Stimulated activated CD4-positive, alpha-beta T cell treated with anti-CD3 and anti-CD28 coated beads, Interleukin-4, amount 100 ng/mL, for 24 hours (primary cell): ENCODE measurements at places on chromosomes 1 and 21.

DNA sequence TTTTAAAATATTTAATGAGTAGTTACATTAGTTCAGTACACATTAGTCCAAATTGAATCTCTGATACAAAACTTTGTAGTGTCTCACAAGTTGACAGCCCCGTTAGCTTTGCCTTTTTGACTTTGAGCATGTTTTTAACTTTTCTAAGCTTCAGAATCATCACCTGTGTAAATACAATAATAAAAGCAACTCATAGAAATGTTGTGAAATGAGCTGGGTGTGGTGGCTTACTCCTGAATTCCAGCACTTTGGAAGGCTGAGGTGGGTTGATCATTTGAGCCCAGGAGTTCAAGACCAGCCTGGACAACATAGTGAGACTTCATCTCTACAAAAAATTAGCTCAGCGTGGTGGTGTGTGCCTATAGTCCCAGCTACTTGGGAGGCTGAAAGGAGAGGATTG, 11.1 kb downstream of the RRP15 start:
- no peak for DNase-seq

GRCh38 chr1:201450721-201451291, 18.2 kb downstream of the PHLDA3 start:
- DNase-seq: no peak

- no peak for DNase-seq
Observed at GRCh38 chr1:82778612-82779011, 977.9 kb downstream of the ADGRL2 start.

GRCh38 chr1:29474274-29475244, 238.2 kb downstream of the PTPRU start:
- DNase-seq: no peak

DNA sequence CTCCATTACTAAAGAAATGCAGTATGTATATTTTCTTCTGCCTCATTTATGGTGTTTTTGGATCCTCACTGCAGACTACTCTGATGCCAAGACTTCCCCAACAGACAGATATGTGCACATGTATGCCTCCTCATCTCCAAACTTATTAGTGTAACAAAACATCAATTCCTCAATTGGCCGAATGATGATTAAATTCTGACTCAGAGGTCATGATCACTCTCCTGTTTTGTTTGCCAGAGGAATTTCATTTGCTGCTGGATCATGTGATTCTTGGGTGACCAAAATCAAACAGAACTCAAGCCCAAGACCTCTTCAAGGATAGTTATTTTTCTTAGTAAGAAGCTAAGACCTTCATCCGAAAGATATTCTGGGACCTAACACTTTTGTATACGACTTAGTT, 227.6 kb downstream of the LMO4 start:
- no peak for DNase-seq

DNA sequence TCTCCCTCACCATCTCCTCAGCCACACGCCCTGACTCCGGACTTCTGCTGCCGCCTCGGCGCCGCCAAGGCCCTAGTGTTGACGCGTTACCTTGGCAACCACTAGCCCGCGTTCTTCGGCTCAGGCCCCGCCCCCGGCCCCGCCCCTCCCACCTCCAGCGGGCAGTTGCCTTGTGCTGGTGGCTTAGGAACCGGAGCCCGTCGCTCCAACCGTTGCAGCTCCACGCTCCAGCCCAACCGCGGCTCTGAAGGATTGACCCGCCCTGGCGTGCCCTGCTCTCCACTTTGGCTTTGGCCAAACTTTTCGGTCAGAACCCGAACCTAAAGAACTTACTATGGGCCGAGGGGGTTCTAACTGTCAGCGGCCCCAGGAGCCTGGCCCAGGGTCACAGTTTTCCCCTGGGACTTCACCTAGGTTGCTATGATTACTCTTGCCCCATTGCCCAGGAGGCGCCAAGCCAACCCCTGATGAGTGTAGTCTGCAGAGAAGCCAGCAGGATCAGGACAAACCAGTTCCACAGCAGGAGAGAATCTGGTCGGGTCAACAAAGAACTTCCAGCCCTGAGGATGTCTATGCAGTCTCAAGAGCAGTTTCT, at the start of gene CFAP45:
CFAP45 (minus strand) TSS at position 80 of the 595 bp plus-strand sequence; CDS start at position 13, 67 bp downstream.
- DNase-seq: no peak

DNA sequence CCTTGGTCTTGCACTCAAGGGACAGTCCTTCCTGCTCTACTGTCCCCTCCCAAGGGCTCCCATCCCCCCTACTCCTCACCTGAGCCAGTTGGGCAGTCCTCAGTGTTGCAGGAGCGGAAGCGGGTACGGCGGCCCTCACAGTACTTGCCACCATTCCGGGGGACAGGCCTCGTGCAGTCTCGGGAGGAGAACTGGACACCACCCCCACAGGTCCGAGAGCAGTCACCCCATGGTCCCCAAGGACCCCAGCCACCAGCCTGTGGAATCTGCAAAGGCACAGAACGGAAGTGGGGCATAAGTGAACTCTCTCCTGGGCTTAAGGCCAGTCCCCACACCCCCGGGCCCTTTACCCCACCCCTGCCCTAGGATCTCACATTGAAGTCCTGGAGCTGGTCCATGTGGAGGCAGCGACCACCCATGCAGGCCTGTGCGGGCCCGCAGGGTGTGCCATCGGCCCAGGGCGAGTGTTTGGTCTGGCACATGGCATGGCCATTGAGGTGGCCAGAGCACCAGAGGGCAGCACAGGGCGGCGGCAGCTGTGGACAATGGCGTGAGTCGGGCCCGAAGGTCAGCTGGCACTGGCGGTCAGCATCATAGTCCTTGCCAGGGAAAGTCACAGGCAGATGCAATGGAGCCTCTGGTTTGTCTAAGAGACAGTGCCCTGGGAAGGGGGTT, 5.2 kb downstream of the ADAMTS4 start:
- DNase-seq: no peak

GRCh38 chr1:177794376-177794991, 175.4 kb downstream of the SEC16B start:
- no peak for DNase-seq

DNA sequence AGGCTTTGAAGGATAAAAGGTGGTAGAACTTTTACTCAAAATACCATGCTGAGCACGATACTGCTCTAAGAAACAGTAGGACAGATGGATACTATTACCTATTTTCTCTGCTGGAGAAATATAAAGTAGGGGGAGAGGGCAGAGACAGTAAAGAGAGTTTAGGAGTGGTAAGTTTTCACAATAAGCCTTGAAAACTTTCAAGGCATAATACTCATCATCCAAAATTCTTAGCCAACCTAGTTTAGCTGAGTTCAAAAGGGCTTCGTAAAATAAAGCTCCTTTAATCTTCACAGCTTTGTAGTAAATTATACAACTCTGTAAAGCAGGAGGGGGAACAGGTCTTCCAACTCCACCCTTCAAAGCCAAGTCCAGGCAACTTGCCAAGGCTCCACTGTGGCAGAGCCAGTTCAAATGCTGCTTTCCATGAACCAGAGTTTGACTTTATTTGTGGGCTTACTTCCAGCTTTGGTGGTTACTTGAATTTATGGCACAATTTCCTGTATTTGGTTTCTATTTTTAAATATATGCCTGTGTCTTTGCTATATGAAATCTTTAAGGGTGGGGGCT, 15.5 kb downstream of the TEX38 start:
- DNase-seq: no peak

- no peak for DNase-seq
Observed at GRCh38 chr1:76303340-76303717, 228.8 kb downstream of the ST6GALNAC3 start.

DNA sequence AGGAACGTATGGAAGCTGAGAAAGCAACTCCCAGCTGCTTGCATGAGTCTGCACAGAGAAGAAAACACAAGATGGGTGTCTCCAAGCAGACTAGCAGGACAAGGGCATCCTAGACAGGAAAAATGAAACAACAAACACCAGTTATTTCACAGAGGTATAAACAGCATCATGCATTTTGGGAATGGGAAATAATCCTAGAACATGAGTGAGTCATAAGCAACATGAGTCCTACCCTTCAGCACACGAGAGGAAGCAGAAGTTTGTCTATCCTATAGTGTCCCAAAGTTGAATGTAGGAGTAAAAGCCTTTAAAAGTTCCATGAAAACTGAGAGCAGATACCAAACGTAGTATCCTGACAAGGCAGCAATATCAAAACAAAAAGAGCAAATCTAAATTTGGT, 11.3 kb upstream of the FRRS1 start:
- DNase-seq: no peak

DNA sequence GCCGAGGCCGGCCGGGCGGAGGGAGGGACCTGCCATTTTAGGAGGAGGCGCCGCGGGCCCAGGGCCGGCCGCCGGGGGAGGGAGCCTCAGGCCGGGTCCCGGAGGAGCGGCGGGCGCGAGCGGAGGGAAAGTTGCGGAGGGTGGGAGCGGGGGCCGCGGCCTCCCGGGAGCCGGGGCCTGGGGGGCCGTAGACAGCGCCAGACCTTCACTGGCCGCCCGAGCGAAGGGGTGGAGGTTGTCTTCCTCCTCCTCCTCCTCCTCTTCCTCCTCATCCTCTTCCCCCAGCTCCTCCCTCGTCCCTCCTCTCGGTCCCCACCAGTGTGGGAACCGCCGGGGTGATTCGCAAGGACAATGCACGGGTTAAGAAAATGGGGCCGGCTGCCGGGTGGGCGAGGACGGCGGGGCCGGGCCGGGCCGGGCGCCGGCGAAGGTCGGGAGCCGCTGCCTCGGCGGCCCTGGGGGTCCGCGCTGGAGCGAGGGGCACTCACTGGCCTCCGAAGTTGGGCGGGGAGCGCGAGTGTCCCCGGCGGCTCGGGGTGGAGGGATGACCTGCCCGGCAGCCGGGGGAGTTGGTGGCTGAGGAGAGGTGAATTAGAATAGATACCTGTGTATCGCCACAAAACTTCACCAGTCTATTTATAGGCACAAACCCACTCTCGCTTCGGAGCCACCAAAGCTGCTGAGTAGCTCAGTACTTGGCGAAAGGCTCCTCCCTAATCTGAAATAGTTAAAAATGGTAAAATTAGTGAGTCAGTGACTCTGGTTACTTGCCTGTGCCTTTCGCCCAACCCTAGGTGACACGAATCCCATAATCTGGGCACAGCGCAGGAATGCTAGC, 1.3 kb downstream of the DYRK1A start:
- DNase-seq: peak; percentile 45

DNA sequence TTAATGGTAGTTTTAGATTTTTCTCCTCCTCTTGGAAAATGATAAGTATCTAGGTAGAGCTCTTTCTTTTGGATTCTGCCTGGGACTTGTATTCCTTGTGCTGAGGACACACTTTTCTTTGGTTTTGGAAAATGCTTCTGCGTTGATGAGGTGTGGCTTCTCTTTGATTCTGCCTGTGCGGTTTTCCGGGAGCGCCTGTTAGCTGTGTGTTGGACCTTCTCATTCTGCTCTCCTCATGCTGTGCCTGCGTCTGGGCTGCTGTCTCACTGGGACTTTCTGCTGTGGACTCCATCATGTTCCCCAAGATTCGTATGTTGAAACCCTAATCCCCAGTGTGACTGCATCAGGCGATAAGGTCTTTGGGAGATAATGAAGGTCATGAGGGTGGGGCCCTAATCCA, 21.0 kb downstream of the C1orf174 start:
- DNase-seq: no peak

GRCh38 chr1:8555582-8555981, 237.7 kb downstream of the SLC45A1 start:
- DNase-seq: no peak

- no peak for DNase-seq
Observed at GRCh38 chr1:84836145-84836544, 56.9 kb downstream of the LPAR3 start.

DNA sequence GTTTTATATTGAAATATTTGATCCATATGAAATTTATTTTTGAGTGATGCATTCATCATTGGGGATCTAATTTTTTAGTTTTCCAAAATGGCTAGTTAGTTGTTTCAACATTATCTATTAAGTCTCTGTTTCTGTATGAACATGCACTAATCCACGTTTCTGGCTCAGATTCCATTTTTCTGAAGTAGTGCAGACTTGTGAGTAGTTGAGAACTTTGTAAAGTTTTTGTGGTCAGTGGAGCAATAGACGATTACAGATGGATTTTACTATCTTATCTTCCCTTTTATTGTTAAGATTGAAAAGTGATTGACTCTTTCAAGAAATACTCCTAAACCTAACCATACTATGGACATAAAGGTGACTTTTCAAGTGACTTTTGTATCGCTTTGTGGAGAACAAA, 16.7 kb downstream of the SOAT1 start:
- DNase-seq: no peak

DNA sequence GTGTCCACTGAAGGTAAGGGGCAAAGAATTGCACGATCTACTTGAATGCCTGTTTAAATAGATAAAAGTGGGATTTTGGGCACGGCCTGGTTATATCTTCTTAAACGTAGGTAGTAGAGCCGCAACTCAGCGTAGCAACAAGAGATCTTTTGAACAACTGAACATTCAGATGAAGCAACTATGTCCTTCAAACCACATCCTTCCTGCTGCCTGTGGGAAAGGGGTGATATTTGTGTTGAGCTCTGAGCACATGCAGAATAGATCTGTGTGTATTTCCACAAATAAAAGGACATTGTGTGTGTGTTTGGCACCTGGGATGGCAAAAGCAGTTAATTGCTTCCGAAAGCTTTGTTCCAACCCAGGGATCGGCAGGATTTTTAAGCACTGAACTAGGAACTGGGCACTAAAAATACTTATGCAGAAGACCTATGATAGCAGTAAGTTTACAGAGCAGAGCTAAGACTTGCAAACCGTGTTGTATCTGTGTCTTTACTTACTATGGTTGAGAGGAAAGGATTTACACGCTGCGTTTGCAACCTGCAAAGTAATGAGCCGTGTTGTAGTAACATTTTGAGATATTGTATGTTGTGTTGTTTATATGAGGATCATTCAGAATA, 333.4 kb downstream of the CHRM3 start:
- peak; percentile 49 for DNase-seq

DNA sequence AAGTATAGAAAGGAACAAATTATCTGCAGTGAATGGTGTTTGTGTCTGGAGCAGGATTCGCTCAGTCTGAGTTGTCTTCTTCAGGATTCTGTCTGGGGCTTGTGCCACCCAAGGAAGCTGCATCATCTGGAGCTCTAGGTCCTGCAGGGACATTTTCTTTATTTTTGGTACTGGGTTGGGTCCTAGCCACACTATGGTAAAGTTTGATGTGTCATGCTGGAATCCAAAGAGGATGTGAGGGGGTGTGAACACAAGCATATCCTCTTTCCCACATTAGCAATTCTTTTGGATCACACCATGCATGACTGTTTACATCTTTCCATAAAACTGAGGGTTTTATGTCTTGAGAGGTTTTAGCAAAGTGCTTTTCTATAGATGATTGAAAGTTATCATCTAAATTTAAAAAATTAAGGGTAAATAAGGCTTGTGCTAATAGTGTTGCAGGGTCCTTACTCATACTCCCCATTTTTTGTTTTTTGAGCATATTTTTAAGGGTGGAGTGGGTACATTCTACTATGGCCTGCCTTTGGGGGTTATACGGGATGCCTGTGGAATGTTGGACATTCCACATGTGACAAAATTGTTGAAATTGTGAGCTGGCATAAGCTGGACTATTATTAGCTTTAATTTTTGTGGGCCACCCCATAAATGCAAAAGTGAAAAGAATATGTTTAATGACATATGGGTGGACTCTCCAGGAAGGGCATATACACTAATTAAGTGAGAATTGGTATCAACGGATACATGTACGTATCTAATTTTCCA, 152.0 kb upstream of the HMCN1 start:
- DNase-seq: no peak

GRCh38 chr1:215146240-215146975, 63.9 kb downstream of the KCNK2 start:
- no peak for DNase-seq

- no peak for DNase-seq
Observed at GRCh38 chr1:230191079-230191804, 124.2 kb downstream of the GALNT2 start.
